Cerebellar cortex (tissue), 1 donor: ENCODE measurements at places on chromosomes 3 and 15.

DNA sequence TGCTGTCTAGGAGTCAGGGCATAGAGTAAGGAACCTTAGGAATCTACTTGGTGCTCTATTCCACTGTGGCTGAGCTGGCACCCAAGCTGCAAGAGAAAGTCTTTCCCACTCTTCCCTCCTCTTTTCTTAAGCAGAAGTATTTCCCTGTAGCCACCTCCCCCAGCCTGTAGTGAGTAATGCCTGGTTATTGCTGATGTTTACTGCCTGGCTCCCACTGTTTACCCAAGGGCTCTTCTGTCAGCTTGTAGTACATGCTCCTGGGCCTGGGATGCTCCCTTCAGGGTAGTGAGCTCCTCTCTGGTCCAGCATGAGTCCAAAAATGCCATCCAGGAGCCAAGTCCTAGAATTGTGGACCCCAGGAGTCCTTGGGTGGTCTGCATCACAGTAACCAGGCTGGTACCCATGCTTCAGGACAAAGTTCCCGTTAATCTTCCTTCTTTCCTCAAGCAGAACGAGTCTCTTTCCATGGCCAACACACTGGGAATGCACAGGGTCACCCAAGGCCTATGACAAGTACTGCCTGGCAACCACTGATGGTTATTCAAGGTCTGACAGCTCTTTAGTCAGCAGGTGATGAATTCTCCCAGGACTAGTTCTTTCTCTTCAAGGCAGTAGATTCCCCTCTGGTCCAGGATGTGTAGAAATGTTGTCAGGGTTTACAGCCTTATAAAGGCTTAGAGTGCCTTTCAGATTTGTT lies 17.6 kb downstream of the GALK2 start:
- DNase-seq: no peak

DNA sequence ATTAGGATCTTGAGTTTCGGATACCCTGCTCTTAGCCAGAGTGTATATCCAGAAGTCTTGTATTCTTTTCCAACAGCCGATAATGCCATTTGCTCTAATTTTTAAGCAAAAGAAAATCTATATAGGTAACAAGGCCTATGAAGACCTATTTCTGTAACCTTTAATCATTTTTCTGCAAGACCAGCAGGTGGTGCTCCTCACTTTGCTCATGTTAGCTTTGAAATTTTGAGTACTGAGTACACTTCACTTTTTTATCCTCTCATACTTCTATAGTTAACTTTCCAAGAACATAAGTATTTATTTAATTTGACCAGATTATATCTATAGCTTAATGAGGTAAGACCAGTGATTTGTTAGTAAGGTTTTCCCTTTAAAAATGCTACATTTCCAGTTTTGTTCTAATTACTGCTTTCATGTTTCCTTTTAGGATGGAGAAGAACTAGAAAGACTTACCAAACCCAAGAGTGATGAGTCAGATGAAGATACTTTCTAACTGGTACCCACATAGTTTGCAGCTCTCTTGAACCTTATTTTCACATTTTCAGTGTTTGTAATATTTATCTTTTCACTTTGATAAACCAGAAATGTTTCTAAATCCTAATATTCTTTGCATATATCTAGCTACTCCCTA lies 20.5 kb downstream of the SLC35A5 start:
- DNase-seq: peak; percentile 42

DNA sequence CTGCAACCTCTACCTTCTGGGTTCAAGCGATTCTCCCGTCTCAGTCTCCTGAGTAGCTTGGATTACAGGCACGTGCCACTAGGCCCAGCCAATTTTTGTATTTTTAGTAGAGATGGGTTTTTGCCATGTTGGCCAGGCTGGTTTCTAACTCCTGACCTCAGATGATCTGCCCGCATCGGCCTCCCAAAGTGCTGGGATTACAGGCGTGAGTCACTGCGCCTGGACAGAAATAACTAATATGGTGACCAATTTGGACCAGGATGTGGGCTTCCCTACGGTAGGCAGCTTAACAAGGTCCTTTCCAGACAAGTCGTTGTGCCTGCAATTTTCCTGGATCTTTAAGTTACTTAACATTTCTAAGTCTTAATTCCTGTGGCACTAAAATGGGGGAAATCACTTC lies 14.8 kb downstream of the WDR53 start:
- DNase-seq: no peak

GRCh38 chr3:194672876-194673275 lies 885 bp upstream of the LSG1 start:
- no peak for DNase-seq

- no peak for DNase-seq
These were observed 61.4 kb downstream of the DENND4A start for GRCh38 chr15:65730549-65731172.

DNA sequence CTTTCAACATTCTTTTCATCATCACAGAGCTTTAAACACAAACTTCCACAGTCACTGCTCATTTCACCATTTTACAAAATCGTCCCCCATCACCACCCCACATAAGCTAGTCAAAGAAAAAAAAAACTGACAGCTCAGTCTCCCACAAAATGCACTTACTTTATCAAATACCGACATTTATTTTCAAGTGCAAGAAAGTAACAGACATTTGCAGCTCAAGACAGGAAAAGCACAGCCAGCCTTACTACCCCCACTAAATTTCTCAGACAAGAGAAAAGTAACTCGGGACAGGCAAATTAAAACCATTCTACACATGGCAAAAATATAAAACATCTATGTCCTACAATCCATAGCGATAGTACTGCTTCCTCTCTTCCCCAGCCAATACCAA lies 402.4 kb downstream of the SHQ1 start:
- no peak for DNase-seq

- DNase-seq: peak; percentile 75
These were observed 49.9 kb downstream of the KY start for GRCh38 chr3:134600685-134601463.

GRCh38 chr3:111047812-111048435 lies 23.7 kb upstream of the NECTIN3 start:
- DNase-seq: no peak

- DNase-seq: no peak
These were observed 28.6 kb upstream of the ATP13A5 start for GRCh38 chr3:193407112-193407511.

- DNase-seq: peak; percentile 53
These were observed 146.9 kb downstream of the KLF13 start for GRCh38 chr15:31473385-31474058.

DNA sequence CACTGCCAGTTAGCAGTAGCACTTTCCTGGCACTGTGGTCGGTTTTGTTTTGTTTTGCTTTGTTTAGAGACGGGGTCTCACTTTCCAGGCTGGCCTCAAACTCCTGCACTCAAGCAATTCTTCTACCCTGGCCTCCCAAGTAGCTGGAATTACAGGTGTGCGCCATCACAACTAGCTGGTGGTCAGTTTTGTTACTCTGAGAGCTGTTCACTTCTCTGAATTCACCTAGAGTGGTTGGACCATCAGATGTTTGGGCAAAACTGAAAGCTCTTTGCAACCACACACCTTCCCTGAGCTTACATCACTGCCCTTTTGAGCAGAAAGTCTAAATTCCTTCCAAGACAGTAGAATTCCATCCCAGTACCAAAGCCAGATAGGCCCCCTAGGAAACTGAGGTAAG lies 22.6 kb downstream of the CLDN18 start:
- DNase-seq: no peak

DNA sequence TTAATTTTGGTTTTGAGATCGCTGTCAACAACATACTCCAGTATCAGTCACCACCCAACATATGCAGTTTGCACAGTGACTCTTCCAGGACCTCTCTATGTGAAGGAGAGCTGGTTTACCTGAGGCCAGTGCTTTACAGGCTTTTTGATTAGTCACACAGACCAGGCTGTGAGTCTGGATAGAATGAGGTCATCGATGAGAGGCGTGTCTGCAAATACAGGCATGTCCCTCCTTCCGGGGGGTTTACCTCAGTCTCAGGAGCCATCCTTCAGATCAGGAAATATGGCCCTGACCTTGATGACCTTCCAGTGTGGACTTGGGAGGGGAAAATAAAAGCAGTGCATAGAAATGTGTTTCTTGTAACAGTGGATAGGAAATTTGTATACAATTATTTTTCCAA lies 46.9 kb downstream of the KBTBD12 start:
- DNase-seq: no peak

DNA sequence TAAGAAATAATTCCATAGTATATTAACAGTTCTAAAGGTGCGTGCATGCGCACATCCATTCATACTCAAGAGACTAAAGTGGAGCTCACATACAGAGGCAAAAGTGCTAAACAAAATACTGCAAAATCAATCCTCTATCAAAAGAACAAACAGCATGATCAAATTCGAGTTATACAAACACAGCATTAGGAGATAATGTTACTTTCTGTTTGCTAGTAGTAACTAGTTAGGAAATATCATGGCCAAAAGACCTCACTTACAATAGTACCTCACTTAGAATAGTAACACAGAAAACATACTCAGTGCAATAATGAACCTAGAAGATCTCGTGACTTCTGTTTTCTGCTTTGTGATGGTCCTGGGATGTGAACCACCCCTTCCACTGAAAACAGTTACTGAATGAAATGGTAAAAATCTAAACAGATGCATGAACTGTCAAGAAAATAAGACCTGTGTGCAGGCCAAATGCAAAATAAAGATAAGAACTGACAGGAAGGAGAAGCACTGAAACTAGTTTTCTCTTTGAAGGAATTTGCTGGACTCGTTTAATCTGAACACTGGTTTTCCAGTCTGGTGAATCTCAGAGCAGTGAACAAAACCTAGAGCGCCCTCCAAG lies 20.9 kb upstream of the CEMIP start:
- no peak for DNase-seq

DNA sequence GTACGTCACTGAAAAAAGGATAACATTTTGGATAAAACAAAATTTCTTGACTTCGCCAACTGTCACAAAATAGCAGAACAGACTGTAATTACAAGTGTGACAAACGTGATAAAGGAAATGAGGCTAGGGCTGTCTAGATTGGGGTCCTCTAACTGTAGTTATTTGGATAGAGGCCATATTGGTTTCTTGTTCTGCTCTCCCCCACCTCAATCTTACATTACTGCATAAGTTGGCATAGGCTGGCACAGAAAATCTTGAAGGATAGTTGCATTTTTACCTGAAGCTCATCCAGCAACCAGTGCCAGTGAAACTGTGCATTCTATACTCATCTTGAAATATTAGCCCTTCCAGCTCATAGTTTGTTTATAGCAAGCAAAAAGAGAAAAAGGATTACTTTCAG lies 84.6 kb downstream of the ITPR1 start:
- DNase-seq: no peak

DNA sequence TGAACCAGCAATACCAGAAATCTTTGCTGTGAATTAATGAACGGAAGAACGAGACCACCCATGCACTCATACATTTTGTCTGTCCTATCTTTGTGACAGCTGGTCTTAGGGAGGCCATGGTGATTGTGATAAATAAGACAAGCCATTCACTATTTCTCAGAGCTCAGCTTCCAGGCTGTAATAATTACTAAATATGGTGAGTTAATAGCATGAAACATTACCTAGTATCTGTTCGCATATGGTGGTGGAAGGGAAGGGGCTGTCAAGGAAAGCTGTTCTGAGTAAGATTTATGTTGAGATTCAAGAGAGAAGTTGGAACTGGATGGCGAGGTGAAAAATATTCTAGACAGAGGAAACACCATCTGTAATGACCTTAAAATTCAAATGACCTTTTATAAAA lies 719.0 kb upstream of the ZNF385D start:
- DNase-seq: no peak

DNA sequence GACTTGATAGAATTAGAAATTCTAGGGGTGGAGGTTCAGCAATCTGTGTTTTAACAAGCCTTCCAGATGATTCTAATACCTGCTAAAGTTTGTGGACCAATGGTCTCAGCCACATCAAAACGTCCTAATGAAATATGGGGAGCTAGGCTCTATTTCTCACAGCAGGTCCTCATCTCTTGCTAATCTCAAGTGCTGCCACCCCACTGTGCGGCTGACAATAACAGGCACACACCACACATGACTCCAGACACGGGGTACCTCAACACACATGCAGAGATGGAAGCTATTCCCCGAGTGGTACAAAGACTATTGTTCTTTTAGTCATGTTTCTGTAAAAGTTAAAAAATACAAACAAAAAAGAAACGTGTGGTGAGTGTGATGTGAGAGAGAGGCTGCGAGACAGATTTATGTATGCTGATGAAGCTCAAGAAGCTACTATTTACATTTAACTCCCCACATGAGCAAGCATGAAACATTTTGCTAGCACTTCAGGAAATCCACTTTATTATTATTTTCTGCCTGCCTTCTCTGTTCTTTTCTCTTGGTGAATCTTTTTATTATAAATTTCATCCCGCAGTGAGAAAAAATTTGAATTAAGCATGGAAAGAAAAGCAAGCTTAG lies 405.6 kb downstream of the MAGI1 start:
- DNase-seq: no peak

- DNase-seq: no peak
These were observed 3.5 kb upstream of the HHATL start for GRCh38 chr3:42705962-42706585.

GRCh38 chr3:188664795-188665194 lies 507.0 kb upstream of the TPRG1 start:
- DNase-seq: peak; percentile 16

DNA sequence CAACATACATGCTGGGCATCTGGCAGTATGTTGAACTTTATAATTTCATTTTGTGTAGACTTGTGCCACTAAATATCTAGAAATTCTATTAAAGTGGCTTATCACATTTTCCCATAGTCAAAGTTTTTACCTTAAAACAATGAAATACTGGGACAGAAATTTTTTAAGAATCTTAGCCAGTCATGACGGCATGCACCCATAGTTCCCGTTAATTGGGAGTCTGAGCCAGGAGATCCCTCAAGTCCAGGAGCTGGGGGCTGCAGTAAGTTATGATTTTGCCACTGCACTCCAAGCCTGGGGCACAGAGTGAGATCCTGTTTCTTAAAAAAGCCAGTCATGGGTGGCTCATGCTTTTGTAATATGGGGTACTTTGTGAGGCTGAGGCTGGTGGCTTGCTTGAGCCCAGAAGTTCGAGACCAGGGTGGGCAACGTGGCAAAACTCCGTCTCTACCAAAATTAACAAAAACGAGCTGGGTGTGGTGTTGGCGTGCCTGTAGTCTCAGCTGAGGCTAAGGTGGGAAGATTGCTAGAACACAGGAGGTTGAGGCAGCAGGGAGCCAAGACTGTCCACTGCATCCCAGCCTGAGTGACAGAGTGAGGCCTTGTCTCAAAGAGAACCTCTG lies 3.1 kb downstream of the RPSA start:
- DNase-seq: no peak

GRCh38 chr3:171980578-171981270 lies 58.7 kb upstream of the FNDC3B start:
- no peak for DNase-seq

DNA sequence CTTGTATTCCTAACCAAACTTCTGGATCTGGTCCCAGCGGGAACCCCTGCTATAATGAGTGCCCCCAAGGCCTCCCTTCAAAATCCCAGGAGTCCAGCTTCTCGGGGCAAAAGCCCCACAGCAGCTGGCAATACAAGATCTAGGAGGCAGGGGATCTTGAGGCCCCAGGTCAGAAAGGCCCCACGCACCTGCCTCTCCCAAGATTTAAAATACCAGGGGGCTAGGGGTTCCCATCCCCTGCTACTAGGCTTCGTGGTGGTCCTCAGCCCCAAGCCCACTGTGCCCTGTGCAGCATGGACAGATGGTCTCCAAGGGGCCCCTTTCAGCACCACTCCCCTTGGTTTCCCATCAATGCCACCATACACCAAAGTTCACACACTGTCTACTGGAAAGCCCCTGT lies 15.8 kb upstream of the CYP11A1 start:
- no peak for DNase-seq

GRCh38 chr3:124456506-124456905 lies 273.7 kb upstream of the UMPS start:
- no peak for DNase-seq

GRCh38 chr3:123292321-123293310 lies 90.9 kb downstream of the SEC22A start:
- DNase-seq: no peak
